ENCODE measurements at places on chromosomes 13 and 19.

- DNase-seq, result no peak
Measured at GRCh38 chr19:46225558-46226004, 4.0 kb upstream of the IGFL1 start.

GRCh38 chr19:47419030-47419783 is at the start of gene MEIS3:
Gene MEIS3 (minus strand): TSS chr19:47419527. CDS start chr19:47419081, 446 bp downstream.
- no peak for DNase-seq

GRCh38 chr19:3285647-3286176 is 61.3 kb downstream of the CELF5 start:
- no peak for DNase-seq

GRCh38 chr13:33697926-33698325 is 120.0 kb upstream of the RFC3 start:
- no peak for DNase-seq

Data from cortex of kidney (tissue), 1 donor.